Heart left ventricle (tissue), 16 donors: ENCODE measurements at places on chromosomes 6 and 20. TPM values are rescaled to one million over a fixed set of nuclear protein-coding genes. Genes with fewer than 3 reads are reported as not detected.
A peak's percentile ranks its signal among the peaks of the same experiment; 100 is the strongest.

OXT gene
- not detected for polyA plus RNA-seq

DNA sequence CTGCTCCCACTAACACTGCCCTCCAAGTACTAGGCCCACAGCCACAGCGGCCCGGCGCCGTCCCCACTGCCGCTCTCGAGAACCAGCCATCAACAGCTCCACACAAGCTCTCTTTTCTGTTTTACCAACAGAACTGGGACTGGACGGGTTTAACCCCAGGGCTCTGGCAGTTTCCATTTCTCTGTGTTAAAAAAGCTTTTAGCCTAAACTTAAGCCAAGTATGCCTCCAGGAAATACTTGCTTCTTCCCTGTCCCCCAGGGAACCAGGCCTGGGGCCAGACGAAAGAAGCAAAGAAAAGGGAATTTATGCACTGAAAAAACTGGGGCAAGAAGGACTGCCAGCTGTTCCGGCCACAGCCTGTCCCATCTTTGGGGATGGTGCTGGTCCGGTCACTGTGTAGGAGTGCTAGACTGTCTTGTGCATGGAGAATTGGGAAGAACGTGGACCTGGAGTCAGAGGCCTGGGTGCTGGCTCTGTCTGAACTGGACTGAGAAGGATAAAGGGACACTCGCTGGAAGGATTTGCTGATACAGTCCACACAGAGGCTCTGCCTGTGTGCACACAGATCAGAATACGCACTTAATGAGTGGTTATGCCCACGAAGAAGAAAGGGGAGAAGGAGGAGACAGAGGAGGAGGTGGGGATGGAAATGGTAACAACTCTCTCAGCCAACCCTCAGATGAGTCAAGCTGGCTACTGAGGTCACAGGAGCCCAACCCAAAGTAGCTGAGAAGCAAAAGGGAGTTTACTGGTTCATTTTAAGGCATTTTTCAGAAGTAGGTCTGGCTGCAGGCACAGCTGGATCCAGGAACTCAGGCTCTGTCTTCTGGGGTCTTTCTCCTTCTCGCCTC lies 254.4 kb upstream of the PMEPA1 start:
- DNase-seq = no peak

- DNase-seq = no peak
These were observed 27.6 kb downstream of the TINAG start for GRCh38 chr6:54335871-54336270.

DNA sequence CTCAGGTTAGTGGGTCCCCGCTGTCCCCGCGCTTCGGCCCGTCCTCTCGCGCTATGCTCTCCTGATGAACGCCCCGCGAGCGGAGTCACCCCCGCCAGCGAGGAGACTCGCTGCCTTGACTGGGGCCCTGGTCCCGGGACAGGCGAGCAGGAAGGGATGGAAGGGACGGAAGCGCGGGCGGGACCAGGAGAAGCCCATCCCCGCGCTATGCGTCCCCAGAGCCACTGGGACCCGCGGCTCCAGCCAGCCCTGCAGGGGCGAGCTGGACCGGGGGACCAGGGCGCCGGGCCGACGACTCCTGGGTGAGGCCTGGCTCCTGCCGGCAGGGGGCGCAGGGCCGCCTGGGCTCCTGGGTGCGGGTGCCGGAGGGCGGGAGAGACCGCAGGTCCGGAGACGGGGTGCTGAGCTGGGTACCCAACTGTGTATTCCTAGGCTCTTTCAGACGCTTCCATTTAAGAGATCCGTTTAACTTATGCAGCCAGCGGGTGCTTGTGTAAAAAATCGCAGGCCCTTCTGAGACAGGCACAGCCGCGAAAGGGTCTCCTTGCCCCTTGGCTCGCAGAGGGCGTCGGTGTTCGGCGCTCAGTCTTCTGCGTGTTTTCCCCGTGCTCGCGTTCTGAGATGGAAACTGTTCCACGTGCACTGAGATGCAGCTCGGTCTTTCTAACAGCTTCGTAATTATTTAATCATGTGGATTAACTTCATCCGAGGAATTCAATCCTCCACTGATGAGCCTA lies 580 bp upstream of the SYCP2 start:
- DNase-seq = peak; percentile 86
